Fibroblast of skin of right biceps (primary cell): ENCODE measurements at places on chromosomes 16 and 17.

GRCh38 chr16:85601730-85602401, 11.3 kb upstream of the GSE1 start:
- no peak for DNase-seq

DNA sequence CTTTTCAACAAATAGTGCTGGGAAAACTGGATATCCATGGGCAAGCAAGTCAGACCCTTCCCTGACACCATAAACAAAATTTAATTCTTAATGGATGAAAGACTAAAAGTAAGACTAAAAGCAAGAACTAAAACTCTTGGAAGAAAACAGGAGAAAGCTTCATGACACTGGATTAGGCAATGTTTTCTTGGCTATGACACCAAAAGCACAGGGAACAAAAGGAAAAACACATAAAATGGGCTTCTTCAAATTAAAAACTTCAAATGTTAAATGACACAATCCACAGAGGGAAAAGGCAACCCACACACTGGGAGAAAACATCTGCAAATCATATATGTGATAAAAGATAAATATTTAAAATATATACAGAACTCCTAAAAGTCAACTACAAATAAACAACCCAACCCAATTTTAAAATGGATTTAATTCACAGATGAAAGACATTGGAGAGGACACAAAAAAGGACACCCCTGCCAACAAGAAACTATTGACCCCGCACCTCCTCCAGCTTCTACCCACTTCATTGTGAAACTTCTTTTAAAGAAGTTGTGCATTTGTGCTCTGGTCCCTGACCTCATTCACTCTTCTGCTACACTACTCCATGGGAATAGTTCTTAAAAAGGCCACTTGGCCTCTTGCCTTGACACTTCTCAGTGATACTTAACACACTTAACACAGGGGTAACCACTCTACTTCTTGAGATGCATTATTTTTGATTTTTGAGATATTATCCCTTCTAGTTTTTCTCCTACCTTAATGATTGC, 80.3 kb downstream of the TRIM37 start:
- no peak for DNase-seq

GRCh38 chr17:38550661-38551060, 55.1 kb downstream of the SRCIN1 start:
- peak; percentile 22 for DNase-seq

DNA sequence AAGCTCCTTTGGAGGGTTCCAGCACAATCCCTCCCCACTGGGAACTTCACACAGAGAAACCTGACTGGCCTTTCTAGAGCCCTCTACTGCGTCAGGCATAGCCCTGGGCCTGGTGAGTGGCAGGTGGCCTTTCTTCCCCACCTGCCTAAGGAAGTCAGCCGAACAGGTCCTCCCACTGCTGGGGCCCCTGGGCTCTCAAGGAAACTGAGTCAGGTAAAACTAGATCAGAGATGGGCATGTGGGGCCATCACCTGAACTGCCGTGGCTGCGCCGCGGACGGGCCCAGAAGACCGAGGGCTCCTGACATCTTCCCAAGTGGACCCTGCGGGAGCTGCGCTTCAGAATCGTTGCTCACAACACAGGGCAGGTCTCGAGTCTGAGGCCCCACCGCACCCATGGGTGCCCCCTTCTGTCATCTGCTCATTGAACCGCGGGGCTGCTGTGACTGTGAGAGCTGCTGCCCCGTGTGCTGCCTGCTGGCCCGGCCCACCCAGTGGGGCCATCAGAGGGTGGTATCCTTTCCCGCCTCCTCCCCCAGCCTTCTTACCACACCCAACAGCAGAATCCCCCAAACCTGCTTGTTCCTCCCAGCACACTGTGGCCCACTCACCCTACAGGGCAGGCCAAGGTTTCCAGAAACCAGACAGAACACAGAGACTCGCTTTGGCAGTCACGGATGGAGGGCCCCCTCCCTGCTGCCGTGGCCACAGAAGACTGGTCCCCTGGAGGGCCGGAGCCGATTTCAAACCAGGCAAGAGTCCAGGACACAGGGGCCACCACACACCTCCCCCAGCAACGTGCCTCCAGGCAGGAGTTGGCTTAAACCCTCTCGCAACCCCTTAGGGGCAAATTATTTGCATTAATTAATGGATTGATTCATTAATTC, 81.1 kb downstream of the TBC1D16 start:
- no peak for DNase-seq

DNA sequence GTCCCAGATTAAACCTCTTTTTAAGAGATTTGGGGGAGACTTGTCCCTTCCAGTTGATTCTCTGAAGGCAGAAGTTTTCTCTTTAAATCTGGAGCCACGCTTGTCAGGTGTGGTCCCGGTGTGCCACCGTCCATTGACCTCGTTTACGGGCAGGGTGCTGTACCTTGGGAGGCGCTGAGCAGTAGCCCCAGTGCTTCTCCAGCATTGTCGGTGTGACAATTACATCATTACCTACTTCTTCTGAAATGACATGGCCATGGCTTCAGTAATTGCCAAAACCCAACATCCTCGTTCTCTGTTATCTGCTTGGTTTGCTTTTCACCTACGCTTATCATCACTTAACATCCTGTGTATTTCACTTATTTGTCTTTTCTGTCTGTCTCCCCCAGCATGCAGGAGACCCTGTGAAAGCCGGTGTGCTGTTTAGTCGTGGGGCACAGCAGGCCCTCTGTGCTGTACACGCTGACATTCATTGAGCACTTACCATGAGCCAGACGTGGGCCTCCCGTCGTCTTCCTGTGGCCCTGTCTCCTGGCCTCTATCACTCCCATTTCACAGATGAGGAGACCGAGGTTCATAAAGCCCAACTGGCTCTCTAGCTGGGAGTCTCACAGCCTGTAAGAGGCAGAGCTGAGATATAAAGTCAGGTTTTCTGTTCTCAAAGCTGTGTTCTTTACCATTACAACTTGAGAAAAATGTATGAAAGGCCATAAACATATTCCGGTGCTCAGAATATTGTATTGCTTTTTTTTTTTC, 143.9 kb downstream of the CMIP start:
- no peak for DNase-seq

GRCh38 chr16:85819245-85819644, 19.8 kb downstream of the COX4I1 start:
- peak; percentile 68 for DNase-seq

DNA sequence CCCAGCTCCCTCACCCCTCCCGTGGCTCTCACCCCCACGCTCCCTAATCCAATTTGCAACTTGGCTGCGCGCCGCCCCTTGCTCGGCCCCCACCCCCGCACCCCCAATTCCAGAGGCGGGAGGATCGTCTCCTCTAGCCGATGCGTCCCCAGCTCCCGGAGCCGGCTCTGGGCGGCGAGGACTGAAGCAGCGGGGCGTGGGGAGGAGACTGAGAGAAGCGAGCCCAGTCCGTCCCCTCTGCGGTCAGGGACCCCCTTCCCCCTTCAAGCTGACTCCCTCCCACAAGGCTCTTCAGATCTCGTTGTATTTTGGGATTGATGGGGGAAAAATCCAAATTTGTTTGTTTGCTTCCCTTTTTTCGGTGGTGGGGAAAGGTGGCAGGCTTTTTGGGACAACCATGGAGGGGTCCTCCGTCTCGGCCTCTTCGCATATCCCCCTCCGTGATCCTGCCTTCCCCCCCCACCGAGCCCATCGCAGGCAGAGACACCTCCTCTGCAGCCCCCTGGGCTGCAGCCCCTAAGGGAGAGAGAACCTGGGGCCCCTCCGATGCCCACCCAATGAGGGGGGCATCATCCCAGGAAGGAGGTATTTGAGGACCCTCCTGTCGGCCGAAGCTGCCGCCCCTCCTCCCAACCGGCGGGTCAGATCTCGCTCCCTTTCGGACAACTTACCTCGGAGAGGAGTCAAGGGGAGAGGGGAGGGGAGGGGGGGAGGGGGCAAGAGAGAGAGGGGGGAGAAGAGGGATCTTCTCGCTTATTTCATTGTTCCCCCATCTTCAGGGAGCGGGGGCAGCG, 466 bp downstream of the NEUROD2 start:
- no peak for DNase-seq

DNA sequence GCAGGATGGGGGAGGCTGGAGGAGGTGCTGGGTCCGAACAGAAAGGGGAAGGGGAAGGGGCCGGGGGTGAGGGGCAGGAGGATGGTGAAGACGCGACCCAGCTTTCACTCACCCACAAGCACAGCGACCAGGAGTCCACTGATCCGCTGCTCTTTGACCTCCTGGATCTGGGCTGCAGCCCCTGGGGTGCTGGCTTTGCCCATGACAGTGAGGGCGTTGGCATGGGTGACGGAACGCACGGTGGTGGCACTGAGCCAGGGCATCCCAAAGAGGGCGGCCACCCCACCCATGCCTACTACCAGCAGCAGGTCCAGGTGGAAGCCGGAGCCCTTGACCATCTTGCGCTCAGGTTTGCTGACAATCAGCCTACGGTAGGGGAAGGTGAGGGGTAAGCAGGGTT, 14.9 kb downstream of the SLC4A1 start:
- DNase-seq, result no peak

- no peak for DNase-seq
These were observed 20.0 kb downstream of the MTHFSD start for GRCh38 chr16:86534779-86535615.

- DNase-seq, result no peak
These were observed 67.9 kb downstream of the PRMT7 start for GRCh38 chr16:68378436-68379415.

- no peak for DNase-seq
These were observed 2.2 kb downstream of the PAQR4 start for GRCh38 chr16:2971134-2971984.

DNA sequence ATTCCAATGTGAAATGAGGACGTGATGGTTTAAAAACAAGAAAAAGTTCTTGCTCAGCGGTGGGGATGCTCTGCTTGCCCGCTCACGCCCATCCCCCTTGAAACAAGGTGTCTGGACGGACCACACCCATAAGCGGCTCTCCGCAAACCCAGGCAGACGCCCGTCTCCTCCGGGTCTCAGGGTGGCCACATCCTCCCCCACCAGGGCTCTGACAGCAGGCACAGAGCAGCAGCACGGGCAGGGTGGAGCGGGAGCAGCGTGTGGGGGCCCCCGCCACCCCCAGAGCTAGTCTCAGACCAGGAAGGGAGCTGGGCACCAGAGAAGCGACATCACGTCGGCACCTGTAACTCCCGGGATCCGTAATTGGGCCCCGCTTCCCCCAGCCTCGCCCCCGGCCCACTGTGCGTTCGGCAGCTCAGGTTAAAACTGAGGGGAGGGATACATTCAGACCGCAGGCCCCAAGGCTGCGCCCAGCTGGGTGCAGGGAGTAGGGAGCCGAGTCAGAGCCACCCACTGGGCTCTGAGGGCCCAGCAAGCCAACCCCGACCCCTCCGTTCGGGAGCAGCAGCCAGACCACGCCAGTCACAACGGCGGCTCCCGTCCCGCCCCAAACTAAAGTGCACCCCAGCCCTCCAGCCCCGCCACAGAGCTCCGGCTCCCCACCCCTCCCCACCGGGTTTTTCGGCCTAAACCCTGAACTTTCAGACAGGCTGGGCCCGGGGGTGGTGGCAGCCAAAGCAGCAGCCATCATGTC, 22.0 kb downstream of the CLUH start:
- no peak for DNase-seq
